ENCODE measurements at places on chromosomes 5 and 9. TPM values are rescaled to one million over a fixed set of nuclear protein-coding genes. Genes with fewer than 3 reads are reported as not detected.
A peak's percentile ranks its signal among the peaks of the same experiment; 100 is the strongest.

Gene FAM53C
- total RNA-seq, result 20.7 TPM

Gene IL4
- not detected for total RNA-seq

Gene UNC13B
- 27.3 TPM for total RNA-seq

Gene RRAGA
- total RNA-seq, result 88.7 TPM

Gene GABRA6
- not detected for total RNA-seq

Gene OR5C1
- not detected for total RNA-seq

Gene PRUNE2
- 357 TPM for total RNA-seq

Gene LECT2
- not detected for total RNA-seq

Gene KCNV2
- total RNA-seq, result not detected

Gene ORM2
- total RNA-seq, result not detected

Gene ABO
- 1.5 TPM for total RNA-seq

Gene PCDHA5
- 0.14 TPM for total RNA-seq

DNA sequence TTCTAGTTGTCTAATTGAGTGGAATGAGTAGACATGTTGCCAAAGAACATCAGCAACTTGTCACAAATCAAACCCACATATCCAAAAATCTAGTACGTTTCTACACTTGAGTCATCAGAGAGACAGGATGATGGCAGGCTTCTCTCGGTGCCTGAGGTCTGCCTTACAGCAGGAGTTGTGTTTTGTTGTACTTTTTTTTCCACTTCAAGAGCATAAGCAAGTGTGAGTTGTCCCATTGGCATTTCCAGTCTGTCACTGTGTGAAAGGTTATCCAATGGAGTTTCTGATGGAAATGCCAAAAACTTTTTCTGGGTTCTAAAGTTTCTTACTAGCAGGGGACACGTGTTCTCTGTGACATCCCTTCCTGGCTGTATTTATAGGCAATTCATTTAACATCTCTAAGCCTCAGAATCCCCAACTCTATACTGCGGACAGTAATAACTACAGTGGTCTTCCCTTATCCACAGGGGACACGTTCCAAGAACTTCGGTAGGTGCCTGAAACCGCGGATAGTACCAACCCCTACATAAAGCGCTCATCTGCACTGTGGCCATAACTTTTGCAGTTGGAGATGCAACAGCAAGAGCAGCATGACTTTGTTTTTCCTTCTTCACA, 246.5 kb downstream of the SYK start:
- no peak for DNase-seq

DNA sequence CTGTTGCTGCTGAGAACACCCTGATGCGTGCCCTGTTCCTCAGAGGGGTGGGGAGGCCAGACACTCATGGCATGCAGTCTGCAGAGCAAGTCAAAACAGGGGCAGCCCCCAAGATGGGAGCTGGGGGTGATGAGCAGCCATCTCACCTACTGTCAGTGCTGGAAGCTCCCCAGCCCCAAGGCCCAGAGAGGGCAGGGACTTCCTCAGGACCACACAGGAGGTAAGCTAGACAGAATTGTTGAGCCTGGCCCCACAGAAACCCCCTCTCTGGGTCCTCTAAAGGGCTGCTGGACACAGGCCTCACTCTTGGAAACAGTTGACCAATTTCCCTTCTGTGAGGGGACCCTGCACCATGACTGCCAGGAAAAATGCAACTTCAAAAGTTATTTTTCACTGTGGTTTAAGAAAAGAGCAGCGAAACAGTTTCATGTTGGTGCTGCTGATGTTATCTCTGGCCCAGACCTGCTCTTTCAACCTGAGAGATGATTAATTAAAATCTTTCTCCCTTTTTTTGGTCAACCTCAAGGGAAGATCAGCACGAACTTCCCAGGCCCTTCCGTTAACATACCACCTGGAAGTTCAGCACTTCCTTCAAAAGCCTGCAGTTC, 9.6 kb downstream of the CSF2 start:
- no peak for DNase-seq

- DNase-seq, result no peak
These were observed 1058.0 kb downstream of the MAT2B start for GRCh38 chr5:164563370-164563769.

DNA sequence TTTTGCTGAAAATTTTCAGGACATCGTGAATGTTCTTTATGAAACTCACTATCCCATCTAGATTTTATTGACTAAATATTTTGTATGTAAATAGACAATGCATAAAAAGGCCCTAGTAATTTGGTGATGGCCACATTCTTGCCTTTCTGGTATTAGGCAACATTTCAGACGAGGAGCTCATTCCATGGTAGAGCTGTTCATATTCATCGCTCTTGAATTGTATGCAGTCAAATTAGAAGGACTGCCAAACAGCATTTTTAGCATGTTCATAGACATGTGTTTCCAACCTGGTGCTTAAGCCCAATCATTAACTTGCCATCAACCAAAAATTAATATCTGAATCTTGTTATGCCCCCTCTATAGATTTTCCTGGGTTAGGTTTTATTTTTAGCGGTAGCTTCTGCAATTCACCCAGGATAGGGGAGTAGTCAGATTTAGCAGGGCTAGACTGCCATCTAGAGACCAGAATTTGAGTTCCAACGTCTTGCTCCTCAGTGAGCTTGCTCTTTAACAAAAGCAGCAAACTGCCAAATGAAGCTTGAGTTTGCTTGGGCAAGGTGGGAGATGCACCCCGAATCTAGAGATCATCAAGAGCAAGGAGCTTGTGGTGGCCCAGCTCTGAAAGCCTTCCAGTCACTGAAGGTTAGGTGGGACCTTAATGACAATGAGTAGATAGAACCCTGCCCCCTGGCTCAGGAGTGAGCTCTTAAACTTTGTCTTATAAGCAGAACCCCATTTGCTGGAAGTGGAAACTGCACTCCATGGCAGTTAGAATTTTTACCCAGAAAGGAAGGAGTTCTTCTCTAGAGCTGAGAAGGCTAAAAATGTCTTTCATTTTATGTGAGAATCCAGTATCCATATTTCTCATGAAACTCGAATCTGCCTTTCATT, 456.2 kb downstream of the RASEF start:
- no peak for DNase-seq

DNA sequence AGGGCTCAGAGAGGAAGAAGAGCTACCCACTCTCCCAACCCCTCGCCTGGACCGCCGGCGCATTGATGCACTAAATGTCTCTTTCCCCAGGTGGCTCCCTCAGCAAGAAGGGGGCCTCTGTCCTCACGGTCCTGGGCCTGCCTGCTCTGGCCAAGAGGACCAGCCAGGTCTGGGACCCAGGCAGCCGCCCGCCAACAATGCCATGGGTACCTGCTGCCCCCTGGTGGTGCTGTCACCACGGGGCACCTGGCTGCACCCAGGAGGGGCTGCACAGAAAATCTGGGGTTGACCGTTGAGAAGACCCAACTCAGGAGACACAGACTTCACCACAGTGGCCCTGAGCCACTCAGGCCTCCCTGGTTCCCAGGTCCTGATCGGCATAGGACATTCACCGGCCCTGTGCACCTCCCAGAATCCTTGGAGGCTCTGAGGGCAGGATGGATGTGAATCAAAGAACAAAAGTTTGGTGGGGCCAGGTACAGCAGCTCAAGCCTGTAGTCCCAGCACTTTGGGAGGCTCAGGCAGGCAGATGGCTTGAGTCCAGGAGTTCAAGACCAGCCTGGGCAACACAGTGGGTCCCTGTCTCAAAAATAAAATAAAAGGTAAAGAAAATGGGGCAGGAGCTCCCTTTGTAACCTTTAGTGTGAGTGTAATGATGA, 2.4 kb upstream of the VAV2 start:
- peak; percentile 94 for DNase-seq

- DNase-seq, result no peak
These were observed 212.3 kb upstream of the MPDZ start for GRCh38 chr9:13491493-13492424.

GRCh38 chr9:87243602-87244001, 254.1 kb upstream of the DAPK1 start:
- DNase-seq, result no peak

DNA sequence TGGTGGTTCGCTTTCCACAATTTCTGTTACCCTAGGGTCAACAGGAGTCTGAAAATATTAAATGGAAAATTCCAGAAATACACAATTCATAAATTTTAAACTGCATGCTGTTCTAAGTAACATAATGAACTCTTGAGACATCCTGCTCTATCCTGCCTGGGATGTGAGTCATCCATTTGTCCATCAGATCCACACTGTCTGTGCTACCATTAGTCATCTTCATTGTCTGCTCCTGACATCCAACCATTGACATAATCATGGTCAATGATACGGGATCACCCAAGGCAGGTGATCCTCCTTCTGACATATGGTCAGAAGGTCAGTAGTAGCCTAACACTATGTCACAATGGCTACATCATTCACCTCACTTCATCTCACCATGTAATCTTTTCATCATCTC, 276.7 kb upstream of the KIF2A start:
- DNase-seq, result no peak

DNA sequence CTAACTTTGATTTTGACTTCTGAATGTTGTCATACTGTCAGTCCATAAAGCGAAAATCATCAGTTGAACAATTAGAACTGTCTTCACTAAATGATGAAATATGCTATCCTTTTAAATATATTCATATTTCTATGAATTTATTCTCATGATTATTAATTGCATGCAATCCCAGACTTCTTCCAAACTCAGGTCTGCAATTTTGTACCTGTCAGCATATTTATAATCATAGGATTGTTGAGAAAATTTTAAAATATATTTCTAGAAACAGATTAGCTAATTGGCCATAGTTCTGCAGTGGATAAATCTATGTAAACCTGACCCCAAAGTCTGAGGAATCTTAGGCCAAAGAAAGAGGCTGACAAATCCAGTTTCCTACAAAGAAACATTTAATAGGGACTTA, 347.5 kb downstream of the SLCO4C1 start:
- no peak for DNase-seq

DNA sequence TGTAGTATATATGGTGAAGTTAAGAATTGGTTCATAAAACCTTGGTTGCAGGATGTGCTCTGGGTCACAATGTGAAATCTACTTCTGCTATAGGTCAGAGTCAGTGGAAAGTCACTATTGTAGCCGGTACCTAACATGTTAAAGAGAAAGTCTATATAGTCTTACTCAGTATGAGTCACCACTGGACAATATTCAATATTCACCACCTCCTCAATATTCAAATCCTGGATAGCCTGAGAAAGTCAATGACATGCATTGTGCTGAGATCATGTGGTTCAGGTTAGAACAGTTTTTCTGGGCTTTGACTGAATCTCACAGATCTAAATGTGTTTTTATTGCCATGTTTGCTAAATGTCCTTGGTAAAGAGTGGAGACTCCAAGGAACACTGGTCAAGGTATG, 108.8 kb downstream of the HMHB1 start:
- no peak for DNase-seq

DNA sequence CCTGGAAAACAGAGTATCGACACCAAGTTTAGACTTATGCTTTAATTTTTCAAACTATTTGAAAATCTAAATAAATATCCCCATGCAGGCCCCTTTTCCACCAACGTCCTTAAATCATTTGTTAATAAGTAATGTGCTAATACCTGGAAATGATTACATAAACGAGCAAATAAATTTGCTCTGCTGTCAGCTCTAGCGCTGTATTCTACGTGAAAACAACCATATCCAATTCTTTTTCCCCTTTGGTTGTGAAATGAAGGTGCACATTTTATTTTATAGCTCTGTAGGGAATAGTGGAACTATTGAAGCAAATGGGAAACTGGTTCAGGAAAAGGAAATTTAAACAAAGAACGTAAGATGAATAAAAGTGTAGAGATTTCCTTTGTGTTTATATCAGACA, 137.7 kb upstream of the ZNF608 start:
- DNase-seq, result no peak

DNA sequence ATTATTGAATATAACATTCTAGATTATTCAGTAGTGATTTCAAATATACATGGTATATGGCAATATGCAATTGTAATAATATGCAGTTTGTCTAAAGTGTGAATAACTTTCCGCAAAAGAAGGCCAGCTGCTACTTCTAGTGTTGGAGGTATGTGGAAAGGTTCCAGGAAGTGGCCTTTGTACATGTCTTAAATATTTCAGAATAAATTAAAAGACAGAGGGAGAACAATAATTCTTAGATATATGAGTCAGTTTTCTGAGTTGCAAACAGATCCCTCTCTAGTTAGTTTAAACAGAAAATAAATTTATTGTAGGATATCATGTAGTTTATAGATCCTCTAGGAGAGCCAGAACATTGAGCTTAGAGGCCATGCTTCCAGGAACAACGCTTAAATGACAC, 210.8 kb upstream of the ELL2 start:
- no peak for DNase-seq

GRCh38 chr5:19988457-19988856, 457 bp upstream of the CDH18 start:
- DNase-seq, result no peak

- no peak for DNase-seq
These were observed 225.3 kb downstream of the MCTP1 start for GRCh38 chr5:95059636-95060035.

- DNase-seq, result no peak
These were observed 47.7 kb downstream of the FGF18 start for GRCh38 chr5:171467107-171467506.

DNA sequence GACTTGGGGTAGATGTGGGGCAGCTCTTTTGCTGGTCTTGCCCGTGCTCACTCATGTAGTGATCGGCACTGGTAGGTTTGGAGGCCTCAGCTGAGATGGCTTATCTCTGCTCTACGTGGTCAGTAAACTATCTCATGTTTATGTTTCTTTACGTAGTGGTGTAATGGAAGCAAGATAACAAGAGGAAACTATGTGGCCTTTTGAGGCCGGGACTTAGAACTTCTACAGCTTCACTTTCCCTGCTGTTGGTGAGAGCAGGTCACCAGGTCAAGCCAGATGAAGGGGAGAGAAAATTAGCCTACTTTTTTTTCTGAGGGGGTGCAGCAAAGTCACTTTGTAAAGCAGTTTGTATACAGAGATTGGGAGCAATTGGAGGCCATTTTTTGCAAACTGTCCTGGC, 8.5 kb downstream of the FOCAD start:
- DNase-seq, result no peak

DNA sequence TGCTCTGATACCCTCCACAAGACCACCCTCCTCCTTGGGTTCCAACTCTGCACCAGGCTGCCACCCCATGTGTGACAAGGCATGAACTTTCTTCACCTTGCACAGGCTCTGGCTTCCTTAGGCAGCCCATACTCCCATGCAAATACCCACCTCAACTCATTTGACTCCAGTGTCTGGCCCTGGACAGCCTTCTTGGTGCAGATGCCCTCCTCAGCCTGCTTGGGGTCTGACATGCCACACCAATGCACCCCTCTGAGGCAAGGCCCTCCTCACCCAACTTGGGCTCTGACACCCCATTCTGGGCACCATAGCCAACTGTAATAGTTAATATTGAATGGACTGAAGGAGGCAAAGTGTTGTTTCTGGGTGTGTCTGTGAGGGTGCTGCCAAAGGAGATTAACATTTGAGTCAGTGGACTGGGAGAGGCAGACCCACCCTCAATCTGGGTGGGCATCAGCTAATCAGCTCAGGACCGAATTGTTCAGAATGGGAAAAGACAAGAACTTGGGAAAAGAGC, 115.0 kb upstream of the EPB41L4A start:
- DNase-seq, result no peak

DNA sequence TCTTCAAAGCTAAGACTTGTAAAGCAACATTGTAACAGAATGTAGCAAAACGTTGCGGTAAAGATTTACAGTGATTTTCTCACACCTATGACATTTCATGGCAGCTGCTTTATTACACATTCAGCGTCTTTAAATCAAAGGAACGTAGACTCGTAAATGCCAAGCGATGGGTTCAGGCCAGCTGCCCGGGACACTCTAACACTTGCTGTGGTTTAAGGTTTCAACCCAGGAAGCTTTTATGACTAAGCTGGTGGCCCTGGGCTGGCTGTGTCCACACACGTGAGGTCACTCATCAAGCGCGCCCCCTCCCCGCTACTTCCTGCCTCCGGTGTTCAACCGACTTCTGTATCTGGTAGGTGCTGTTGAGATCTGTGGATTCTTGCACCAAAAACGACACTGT, 2.5 kb downstream of the SLC6A18 start:
- DNase-seq, result no peak

GRCh38 chr9:87516222-87516925, 18.7 kb downstream of the DAPK1 start:
- DNase-seq, result peak; percentile 87

Data from posterior vena cava (tissue), 2 donors.